ENCODE measurements at places on chromosomes 11 and 22.
A peak's percentile ranks its signal among the peaks of the same experiment; 100 is the strongest.

DNA sequence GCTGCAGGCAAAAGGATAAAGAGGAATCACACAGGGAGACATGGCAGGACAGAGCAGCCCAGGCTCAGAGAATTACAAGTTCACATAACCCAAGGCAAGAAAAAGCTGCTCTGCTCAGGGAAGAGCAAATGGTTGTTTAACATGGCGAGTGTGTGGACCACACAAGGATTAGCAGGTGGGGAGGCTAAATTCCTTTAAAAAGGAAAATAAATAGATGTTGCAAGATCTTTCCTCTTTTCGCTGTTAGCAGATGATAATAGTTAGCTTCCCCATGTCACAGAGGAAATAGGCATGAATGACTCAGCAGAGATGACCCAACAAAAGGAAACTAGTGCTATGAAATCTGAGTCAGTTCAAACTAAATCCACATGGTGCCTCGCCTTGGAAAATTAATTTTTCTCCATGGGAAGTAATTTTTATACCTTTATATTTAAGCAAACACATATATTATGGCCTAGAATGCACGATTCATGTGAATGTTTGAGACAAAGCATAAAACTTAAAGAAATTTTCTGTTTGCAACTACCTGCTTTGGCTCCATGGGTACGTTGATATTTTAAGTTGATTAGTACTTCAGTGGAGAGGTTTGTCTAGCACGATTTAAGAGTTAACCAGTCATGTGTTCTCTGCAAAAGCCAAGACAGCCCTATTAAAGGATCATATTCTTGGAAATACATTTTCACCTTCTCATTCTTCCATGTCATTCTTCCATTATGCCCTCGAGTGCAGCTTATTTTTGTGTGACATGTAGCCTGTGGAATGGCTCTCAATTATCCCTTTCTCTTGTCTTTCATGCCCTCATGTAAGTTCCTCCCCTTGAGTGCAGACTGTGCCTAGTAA lies 38.5 kb upstream of the FJX1 start:
- H3K27me3 ChIP-seq: peaks cover 13% of the 10 kb centered on the region
- no peaks in the 10 kb centered on the region for H3K36me3 ChIP-seq
- H3K27ac ChIP-seq: no peak overlapping the region
- no peak overlapping the region for H3K4me3 ChIP-seq
- no peak for DNase-seq
- H3K4me1 ChIP-seq: no peaks in the 10 kb centered on the region

- H3K36me3 ChIP-seq: no peaks in the 10 kb centered on the region
- DNase-seq: peak; percentile 22
- H3K27me3 ChIP-seq: no peaks in the 10 kb centered on the region
- H3K4me1 ChIP-seq: no peaks in the 10 kb centered on the region
- H3K4me3 ChIP-seq: no peak overlapping the region
Measured at GRCh38 chr11:20374741-20375300, 11.3 kb downstream of the HTATIP2 start.

- H3K36me3 ChIP-seq: no peaks in the 10 kb centered on the region
- DNase-seq: no peak
- H3K4me1 ChIP-seq: no peaks in the 10 kb centered on the region
Measured at GRCh38 chr11:73129198-73129597, 12.9 kb downstream of the FCHSD2 start.

- no peak within 1 kb of the TSS for H3K4me3 ChIP-seq
- no peaks in the 10 kb centered on the region for H3K4me1 ChIP-seq
- no peak for DNase-seq
- no peak within 1 kb of the TSS for H3K27ac ChIP-seq
- no peaks in the 10 kb centered on the region for H3K36me3 ChIP-seq
- no peaks in the 10 kb centered on the region for H3K27me3 ChIP-seq
Measured at GRCh38 chr11:1919391-1920127, at the start of gene TNNT3. TSS of gene TNNT3 (plus strand) at chr11:1919703. CDS start at chr11:1922875, 3,172 bp downstream.

GRCh38 chr11:62402226-62402959 lies 16.4 kb upstream of the SCGB1A1 start:
- no peaks in the 10 kb centered on the region for H3K36me3 ChIP-seq
- H3K4me3 ChIP-seq: no peak overlapping the region
- DNase-seq: peak; percentile 49
- H3K4me1 ChIP-seq: peaks cover 56% of the 10 kb centered on the region

DNA sequence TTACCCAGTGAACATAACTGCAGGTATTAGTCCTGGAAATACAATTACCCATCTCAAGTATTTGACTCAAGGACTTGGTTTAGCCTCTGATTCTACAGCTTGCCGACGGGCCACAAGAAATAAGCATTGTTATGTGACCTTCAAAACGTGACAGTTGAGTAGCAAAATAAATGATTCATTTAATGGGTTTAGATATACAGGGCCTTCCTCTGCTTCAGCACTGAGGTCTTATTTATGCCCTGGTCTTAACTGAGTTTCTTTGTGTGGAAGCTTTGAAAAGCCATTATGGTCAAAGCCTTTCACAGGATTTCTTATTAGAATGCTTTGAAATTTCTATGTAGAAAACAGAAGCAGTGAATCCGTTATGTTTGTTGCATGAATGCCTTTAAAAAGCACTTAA lies 899.2 kb upstream of the API5 start:
- H3K27me3 ChIP-seq: no peaks in the 10 kb centered on the region
- no peaks in the 10 kb centered on the region for H3K4me1 ChIP-seq
- H3K27ac ChIP-seq: no peak overlapping the region
- no peak for DNase-seq

GRCh38 chr11:69704508-69705253 lies 859 bp upstream of the FGF19 start:
- H3K4me1 ChIP-seq: peaks cover 32% of the 10 kb centered on the region
- no peak overlapping the region for H3K27ac ChIP-seq
- H3K4me3 ChIP-seq: peak overlapping the region; percentile 22
- H3K27me3 ChIP-seq: peaks cover 82% of the 10 kb centered on the region
- DNase-seq: no peak
- H3K36me3 ChIP-seq: no peaks in the 10 kb centered on the region

GRCh38 chr11:18699848-18700261 lies 1.3 kb downstream of the TMEM86A start:
- no peaks in the 10 kb centered on the region for H3K27me3 ChIP-seq
- H3K27ac ChIP-seq: peak overlapping the region; percentile 79
- DNase-seq: no peak

Measured in transverse colon (tissue), 4 donors.